ENCODE measurements at places on chromosomes 6 and 20.

DNA sequence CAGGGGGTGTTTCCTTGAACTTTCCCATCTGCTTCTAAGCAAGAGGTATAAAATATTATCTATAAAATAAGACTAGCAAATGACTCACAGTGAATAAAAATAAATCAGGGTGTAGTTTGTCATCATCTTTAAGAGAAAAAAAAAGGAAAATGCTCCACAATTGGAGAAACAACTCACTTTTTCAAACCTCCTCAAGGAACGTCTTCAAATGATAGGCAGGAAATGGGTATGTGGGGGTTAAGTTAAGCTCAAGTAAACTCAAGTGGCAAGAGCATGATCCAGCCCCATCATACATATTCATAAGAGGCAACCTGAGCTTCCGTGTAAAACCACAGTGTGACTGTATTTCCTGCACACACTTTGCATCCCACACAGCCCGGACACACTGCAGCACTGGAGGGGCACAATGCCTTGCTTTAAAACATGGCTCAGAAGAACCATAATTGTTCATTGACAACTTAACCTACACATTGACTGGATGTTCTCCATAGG lies 58.5 kb upstream of the CEP85L start:
- DNase-seq = no peak

DNA sequence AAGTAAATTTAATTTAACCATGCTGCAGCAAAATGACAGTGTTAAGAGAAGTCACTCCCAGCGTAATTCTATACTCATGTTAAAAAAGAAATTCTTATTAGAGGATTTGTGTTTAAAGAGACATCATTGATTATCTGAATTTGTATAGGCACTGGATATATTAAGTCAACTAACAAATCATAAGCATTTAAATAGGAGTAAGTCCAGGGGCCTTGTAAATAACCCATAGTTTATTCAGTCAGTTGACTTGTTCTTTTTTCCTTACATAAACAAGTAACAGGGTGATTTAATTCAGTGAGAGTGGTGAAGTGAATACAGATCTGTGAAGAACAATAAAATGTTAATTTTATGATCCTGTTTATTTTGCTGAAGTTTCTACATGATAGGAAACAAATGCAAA lies 22.4 kb downstream of the LYRM4 start:
- no peak for DNase-seq

DNA sequence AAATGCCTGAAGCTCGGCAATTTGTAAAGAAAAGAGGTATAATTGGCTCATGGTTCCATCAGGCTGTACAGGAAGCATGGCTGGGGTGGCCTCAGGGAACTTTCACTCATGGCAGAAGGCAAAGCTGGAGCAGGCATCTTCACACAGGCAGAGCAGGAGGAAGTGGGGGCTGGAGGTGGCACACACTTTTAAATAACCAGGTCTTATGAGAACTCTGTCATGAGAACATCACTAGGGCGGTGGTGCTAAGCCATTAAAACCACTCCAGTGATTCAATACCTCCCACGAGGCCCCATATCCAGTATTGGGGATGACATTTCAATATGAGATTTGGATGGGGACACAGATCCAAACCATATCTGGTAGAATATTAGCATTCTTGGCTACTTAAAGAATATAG lies 345.2 kb downstream of the ARHGAP18 start:
- no peak for DNase-seq

GRCh38 chr6:134317471-134318131 lies at the start of gene SGK1:
SGK1 (minus strand) TSS chr6:134318112; CDS start chr6:134317460, 652 bp downstream.
- no peak for DNase-seq

DNA sequence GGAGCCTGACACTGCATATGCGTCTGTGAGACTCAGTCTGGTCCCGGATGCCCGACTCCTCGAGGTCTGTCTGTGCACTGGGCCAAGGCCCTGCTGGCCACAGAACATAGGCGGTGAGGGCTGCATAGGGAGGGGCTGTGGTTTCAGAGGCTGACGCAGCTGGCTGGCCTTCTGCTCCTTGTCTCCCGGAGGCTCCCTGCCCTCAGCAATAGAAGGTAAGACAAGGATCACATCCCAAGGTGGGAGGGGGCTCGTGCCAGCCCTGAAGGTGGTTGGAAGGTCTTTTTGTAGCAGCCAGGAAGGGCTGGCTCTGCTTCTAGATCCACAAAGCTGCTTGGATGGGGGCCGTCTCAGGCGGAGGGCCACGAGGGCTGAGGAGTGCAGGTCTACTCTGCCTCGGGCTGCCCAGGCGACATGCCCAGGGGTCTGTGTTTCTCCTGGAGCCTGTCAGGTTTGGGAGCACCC lies 239.8 kb upstream of the SULF2 start:
- DNase-seq = no peak

DNA sequence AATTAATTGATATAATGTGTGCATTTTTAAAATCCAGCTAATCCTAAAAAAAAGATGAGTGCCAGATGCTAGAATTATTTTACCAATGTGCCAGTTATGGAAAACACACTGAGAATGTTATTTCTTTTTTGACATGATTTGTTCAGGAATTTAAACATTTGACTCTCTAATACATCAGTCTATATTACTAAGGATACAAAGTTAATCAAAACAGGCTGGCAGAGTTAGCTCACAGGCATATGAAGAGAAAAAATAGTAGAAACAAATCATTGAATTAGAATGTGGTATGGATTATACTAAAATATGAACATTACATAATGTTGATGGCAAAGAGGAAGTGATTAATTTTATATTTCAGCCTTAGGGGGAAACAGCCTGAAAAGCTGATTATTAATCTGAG lies 368.3 kb upstream of the GJE1 start:
- DNase-seq = no peak

GRCh38 chr6:97995158-97995557 lies 712.1 kb upstream of the MMS22L start:
- DNase-seq = no peak

DNA sequence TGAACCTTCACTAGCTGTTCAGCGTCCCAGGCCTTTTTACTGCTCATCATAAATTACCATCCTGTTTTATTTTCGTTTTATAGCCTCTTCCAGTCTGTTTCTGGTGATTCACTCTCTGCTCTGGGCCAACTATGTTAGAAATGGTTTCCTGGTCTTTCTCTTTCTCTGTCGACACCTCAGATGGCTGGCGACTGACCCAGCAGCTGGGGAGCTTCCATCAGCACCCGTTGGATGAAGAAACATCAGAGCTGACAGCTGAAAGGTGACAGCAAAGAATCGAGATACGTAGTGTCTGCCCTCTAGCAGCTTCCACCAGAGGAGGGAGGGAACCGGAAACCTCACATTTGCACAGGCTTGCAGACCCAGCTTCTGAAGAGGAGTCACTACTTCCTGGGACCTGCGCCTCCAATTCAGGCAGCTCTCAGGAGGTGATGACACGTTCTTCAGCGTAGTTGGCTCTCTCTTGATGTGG lies 82.9 kb upstream of the MLN start:
- no peak for DNase-seq

GRCh38 chr6:146301764-146302163 lies 241.9 kb upstream of the RAB32 start:
- no peak for DNase-seq

Measured in vagina (tissue), 2 donors.